Activated CD4-positive, alpha-beta T cell treated with anti-CD3 and anti-CD28 coated beads, Interleukin-2, amount 10 ng/mL, durations not matched to agents 24 days and 14 days (primary cell): ENCODE measurements at places on chromosomes 2 and 18.

GRCh38 chr2:148613231-148614013 lies 31.1 kb upstream of the EPC2 start:
- DNase-seq = no peak

GRCh38 chr2:56801770-56802169 lies 618.0 kb downstream of the CCDC85A start:
- DNase-seq = no peak

GRCh38 chr2:46434851-46435273 lies 44.5 kb upstream of the TMEM247 start:
- no peak for DNase-seq

DNA sequence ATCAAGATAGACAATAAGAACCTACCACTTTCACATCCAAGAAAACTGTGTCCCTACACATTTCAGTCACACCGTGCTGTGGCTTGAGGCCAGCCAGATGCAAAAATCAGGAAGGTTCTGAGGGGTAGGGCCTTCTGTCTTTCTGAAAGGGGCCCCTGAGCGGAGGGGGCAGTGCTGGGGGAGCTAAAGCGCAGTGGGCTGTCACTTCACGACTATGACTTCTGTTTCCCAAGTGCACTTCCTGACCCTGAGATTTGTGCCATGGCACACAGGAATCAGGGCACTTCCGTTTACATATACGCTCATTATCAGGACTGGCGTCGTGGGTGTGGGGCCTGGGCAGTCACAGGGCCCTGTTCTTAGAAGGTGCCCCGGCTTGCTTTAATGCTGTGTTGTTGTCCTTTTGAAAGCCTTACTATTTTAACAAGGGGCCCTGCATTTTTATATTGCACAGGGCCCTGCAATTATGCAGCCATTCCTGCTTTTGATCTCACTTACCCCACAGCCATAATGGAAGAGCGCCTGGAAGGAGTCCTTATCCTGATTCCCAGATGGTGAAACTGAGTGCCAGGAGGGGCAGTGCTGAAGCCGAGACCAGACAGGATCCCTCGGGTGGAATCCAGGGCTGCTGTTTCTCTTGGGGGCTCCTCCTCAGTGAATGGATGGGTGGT lies 620 bp downstream of the NGEF start:
- no peak for DNase-seq

DNA sequence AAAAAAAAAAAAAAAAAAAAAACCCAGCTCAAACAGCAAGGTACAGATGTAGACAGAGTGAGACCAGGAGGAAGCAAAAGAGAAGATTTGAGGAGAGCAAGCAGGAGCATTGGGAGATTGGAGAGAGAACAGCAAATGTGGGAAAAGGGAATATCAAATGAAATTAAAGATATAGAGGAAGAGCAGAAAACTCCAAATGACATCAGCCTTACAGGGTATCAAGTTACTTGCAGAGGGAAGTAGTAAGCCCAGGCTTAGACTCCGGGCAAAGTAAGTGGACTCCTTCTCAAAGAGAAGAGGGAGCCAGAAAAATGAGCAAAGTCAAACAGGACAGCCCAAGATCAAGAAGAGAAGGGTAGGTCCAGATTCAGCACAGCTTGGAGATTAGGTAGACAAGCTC lies 93.3 kb upstream of the PPP1CB start:
- DNase-seq = no peak

GRCh38 chr2:23296691-23297090 lies 88.3 kb upstream of the KLHL29 start:
- no peak for DNase-seq

DNA sequence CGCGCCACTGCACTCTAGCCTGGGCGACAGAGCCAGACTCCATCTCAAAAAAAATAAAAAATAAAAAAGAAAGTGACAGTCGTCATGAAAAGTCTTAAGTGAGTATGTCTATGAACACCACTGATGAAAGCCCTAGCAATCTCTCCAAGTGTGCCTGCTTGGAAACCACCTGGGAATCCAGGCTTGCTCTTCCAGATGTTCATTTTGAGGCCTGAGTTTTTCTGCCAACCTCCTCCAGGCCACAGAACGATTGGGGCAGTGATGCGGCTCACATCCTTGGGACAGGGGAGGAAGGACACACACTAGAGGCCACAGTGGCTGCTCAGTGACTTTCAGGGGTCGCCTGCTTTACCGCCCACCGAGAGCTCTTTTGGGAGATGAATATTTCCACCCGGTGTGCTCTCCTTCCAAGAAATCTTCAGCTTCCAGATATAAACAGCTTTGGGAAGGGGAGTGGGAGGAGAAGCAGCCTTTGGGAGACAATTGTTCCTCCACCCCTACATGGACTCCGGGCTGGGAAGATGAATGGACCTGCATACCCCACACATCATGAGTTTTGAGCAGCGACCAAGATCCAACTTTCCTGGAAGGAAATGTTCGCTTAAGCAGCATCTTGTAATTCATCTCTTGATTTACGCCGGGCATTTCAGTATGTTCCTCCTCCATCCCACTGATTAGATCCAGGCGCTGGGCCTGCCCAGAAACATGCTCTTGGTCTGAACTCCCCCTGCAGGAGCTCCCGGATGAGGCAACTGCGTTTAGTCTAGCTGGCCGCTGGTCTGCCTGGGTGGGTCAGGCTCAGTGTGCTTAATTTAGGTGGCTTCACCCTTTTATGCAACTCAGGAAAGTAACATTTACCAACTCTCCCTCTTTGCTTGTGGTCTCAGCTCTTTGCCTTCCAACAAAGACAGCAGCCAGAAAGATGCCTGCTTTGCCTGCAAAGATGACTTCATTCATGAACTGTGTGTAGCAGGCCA lies 6.2 kb upstream of the ARMC9 start:
- DNase-seq = no peak

DNA sequence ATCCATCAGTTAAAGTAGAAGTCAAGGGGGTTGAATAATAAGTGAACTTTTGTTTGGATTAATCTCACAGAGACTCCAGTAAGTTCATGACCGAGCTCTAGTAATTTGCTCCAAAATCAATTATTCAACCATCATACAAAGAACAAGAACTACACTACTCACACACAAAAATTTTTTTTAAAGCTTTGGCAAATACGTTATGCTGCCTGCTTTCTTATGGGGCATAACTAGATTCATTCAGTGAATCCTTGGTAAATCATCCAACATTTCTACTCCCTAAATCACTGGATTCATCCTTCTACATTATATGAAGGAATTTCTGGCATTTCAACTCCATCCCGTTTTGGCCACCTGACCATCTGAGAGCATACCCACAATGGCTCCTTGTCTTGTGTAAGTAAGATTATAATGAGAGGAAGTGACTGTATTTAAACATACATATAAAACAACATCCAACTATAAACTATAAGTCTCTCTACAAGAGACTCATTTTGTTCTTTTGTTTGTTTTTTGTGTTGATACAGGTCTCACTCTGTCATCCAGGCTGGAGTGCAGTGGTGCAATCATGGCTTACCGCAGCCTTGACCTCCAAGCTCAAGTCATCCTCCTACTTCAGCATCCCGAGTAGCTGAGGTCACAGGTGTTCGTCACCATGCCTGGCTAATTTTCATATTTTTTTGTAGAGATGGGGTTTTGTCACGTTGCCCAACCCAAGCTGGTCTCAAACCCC lies 144.2 kb upstream of the LRRTM4 start:
- DNase-seq = no peak

GRCh38 chr18:79796531-79797405 lies 970 bp upstream of the KCNG2 start:
- DNase-seq = no peak

GRCh38 chr2:241868661-241869081 lies 858 bp upstream of the RTP5 start:
- no peak for DNase-seq

- no peak for DNase-seq
Measured at GRCh38 chr18:374721-375168, 106.9 kb upstream of the THOC1 start.

- DNase-seq = no peak
Measured at GRCh38 chr18:43648002-43648401, 370.7 kb upstream of the SYT4 start.

DNA sequence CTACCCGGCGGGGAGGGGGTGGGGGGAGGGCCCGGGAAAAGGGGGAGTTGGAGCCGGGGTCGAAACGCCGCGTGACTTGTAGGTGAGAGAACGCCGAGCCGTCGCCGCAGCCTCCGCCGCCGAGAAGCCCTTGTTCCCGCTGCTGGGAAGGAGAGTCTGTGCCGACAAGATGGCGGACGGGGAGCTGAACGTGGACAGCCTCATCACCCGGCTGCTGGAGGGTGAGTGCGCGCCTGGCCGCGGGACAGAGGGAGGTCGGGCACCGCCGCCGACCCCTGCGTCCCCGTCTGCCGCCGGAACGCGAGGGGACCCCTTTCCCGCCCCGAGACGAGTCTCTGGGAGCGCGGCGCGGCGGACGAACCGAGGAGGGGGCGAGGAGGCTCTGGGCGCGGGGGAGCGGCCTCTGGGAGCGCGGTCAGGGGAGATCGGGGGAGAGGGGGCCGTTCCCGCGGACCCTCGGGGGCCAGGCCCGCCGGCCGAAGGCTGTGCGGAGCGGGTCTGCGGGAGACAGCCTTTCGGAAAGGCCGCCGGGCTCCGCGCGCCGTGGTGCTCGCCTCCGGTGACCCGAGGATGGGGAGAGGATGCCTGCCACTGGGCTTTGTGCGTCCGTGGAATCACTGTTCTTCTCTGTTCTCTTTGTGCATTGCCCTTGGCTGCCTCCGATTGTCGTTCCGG lies 463 bp downstream of the PPP1CB start:
- DNase-seq = peak; percentile 83

GRCh38 chr2:237720957-237721356 lies 77.6 kb upstream of the RBM44 start:
- no peak for DNase-seq

DNA sequence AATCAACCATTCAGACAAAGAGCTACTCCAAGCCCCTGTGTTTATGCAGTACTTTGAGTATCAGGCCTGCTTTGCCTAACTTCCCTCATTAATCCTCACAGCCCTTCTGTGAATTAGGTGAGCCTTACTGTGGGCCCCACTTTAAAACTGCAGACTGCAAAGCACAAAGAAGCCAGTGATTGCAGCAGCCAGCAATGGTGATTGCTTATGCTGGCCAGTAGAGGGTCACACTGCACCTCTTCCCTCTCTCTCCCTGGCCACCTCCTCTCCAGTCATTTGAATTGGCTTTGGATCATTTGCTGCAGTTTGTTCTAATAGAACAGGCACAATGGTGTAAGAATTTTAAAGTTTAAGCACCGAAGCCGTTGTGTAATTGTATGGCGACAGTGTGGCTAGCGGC lies 229.9 kb downstream of the AGPS start:
- no peak for DNase-seq

DNA sequence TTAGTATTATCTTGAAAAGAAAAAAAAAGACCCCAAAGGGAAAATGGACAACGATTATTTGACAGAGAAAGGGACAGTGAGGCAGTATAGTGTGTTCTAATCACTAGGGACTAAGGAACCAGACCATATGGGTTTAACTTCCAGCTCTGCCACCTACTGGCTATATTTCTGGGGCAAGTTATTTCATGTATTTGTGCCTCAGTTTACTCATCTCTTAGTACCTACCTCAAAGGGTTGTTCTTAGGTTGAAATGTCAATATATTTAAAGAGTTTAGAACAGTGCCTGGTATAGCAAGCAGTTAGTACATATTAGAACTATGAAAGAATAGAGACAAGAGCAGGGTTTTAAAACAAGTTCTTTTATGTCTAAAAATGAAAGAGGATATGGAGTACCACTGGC lies 42.7 kb downstream of the PRKD3 start:
- no peak for DNase-seq

DNA sequence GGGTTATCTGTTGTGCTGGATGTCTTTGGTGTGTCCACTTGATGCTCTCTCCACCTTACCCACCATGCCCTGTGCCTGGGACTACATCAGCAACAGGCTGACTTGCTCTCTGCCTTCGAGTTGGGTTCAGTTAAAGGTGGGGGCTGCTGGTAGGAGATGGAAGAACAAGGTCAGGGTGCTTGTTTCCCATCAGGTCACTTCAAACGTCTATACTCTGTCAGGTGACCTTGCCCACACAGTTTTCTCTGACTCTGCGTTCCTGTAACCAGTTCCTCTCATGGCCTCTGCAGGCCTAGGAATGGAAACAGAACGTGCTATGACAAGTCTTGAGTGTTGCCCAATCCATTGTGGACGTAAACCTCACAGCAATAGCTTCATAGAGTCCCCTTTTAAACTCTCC lies 38.4 kb upstream of the PAPOLG start:
- no peak for DNase-seq

DNA sequence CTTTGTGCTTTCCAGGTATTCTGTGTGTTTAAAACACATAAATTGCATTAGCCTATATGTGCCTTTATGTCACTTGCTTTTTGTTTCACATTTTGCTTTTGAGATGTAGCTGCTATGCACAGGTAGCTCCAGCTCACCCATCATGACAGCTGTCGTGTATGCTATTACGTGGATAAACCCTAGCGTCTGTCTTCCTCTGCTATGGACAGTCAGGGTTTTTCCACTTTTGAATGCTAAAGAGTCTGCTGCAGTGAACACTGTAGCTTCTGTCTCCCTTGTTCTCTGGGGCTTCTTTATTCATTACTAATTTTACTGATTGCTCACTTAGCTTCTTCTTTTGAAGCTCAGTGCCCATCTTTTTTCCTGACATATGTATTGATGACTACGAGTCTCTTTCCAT lies 24.7 kb upstream of the MBP start:
- DNase-seq = no peak

DNA sequence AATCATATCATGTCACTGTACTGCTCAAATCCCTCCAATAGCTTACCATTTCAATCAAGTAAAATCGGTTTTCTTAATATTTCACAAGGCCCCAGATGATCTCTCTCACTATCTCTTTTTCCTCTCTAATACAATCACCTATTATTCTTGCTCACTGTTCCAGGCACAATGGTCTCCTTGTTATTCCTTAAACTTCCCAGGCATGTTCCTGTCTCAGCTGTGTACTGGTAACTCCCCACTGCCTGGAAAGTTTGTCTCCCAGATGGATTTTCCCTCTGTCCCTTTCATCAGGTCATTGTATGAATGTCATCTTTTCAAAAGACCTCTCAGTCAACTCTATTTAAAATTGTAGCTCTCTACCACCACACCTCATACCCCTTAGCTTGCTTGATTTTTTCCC lies 30.7 kb upstream of the FANCL start:
- DNase-seq = no peak

GRCh38 chr18:79724299-79725080 lies 44.9 kb downstream of the CTDP1 start:
- DNase-seq = no peak

- no peak for DNase-seq
Measured at GRCh38 chr2:69384618-69385081, 2.4 kb downstream of the GFPT1 start.

GRCh38 chr2:196407675-196408264 lies 231.7 kb upstream of the CCDC150 start:
- DNase-seq = no peak

DNA sequence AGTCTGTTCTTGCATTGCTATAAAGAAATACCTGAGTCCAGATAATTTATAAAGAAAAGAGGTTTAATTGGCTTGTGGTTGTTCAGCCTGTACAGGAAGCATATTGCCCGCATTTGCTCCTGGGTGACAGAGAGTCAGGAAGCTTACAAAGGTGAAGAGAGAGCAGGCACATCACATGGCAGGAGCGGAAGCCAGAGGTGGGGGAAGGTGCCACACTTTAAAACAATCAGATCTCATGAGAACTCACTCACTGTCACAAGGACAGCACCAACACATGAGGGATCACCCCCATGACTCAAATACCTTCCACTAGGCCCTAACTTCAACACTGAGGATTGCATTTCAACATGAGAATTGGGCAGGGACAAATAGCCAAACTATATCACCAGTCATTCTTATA lies 124.8 kb upstream of the COL5A2 start:
- peak; percentile 76 for DNase-seq

GRCh38 chr2:215705771-215706361 lies 270.0 kb upstream of the FN1 start:
- DNase-seq = no peak

- DNase-seq = no peak
Measured at GRCh38 chr2:25218100-25218499, 49.7 kb upstream of the POMC start.
